ENCODE measurements at places on chromosomes 12 and 14.

DNA sequence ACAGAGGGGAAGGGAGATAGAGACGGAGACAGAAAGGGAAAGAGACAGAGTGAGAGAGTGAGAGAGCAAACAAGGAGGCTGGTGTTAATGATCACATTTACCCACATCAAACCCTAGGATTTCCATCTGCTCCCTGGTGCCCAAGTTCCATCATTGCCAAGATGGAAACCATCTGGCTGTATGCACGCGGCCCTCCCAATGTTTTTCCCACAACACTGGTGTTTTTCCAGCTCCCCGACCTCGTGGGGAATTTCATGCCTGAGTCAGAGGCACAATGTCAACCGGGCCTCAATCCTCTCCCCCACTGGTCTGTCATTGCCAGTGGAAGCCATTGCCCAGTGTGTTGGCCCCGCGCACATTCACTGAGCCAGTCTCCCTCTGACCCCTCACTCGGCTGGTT lies 19.9 kb upstream of the BDKRB2 start:
- no peak for DNase-seq

DNA sequence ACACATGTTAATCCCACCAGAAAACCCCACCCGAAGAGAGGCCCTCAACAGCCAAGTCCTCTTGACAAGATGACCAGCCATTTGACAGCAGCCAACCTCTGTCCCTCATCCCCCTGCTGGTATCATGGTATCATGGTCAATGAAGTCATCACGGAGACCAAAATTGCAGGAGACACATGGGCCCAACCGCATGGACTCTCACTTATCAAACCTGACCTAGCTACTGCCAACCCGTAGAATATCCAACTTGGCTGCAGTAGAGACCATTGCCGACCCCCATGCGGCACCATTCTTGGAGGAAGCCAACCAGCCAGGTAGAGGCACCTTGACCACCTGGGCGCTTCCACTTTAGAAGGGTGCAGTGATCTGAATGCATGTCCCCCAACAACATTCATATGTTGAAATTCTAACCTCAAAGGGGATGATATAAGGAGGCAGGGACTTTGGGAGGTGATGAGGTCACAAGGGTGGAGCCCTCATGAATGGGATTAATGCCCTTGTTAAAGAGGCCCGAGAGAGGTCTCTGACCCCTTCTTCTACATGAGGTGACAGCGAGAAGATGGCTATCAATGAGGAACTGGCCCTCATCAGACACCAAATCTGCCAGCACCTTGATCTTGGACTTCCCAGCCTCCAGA lies 33.3 kb downstream of the DIO3 start:
- DNase-seq: no peak

DNA sequence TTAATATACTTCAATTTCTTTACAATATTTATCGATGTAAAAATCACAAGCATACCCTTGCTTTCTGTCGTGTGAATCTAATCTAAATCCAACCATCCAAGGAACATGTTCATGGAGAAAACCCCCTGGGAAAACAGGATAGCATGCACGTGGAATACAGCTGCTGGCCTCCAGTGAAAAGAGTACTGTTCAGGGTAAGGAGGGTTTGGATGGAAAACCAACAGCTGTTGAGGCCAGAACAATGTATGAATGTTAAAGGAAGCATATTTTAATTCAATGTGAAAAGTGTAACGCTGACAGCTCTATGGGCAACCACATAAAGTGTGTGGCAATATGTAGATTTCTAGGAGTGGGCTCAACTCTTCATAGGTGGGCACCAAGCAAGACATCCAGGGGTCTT lies 344.0 kb downstream of the TMEM132D start:
- no peak for DNase-seq

DNA sequence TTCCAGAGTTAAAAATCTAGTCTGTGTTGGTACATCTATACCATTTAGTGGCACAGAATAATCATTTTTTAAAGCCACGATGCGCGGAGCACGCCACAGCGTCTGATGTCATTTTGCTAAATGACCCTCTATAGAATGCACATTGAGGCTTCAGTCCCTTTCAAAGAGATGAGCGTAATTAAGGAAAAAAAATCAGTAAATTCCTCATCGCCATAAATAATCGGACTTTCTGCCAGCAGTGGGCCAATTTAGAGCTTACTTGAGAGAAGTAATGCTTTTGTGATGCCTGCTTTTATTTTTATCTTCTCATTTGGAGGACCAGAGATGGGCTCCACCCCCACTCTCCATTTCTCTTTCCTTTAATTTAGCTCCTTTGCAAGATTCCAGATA lies 4.0 kb downstream of the ASCL1 start:
- DNase-seq: no peak

DNA sequence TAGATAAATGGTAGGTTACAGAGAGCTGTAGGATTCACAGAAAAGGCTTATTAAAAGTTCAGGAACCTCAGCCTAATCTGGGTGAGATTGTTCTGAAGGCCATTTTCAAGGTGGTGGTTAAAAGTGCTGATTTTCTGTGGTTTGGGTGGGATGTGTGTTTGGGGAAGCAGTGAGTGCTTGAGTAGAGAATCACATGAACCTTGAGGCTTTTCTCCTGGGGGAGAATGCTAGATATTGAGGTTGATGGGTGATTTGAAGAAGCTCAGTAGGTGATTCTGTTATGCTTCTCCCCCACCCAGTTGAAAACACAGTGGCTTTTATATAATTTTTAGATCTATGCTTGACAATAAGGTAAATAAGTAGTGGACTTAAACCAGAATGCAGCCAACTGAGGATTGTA lies 420.9 kb downstream of the PCNX1 start:
- DNase-seq: no peak

DNA sequence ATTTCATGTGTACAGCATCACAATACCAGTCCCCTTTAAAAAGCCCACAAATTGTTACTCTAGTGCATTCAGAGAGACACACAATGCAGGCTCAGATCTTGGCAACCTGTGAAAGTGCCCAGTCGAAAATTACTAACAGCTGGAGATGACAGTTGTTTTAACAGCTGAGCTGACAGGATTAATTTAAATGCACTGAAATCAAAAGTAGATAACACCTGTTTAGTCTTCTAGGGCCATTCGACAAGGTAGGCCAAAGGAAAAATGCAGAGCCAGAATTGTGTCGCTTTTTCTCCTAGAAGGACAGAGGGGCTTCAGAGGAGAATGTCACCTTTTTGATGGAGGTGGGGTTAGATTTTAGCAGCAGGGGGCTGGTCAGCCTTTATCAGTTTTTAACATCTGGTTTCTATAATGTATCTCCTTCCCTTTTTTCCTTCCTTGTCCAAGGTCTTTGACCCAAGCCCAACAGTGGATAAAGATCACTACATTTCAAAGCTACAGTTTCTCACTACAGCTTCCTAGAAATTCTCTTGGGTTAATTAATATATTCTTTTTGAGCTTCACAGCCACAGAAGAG lies 139.1 kb downstream of the SOX5 start:
- DNase-seq: no peak

DNA sequence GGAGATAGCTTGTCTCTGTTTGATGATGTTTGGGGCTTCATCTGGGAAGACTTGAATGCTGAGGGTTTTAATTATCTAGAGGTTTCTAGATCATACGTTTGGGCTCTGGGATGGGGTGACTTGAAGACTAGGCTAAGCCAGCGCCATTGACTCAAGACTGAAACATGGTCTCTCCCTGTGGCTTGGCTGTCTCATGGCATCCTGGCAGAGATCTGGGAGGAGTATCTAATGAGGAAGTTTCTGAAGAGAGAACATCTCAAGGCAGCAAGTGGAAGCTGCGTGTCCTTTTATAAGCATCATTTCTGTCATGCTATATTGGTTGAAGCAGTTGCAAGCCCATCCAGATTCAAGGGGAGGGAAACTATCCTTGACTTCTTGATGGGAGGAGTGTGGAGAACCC lies 104.8 kb downstream of the UNC79 start:
- DNase-seq: no peak

DNA sequence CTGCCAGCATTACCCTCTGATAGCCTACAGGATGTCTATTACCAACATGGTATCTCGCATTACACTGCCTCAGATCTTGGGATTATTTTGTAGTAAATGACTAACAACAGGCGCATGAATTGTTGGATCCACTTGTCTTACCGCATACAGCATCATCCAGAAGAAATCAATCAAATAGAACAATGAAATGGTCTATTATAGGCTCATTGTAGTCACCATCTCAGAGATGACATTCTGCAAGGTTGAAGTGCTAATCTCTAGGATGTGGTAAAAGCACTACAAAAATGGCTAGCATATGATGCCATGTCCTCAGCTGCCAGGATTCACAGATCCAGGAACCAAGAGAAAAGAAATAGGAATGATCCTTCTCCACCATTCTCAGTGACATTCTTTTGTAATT lies 52.0 kb downstream of the WASHC3 start:
- DNase-seq: no peak

DNA sequence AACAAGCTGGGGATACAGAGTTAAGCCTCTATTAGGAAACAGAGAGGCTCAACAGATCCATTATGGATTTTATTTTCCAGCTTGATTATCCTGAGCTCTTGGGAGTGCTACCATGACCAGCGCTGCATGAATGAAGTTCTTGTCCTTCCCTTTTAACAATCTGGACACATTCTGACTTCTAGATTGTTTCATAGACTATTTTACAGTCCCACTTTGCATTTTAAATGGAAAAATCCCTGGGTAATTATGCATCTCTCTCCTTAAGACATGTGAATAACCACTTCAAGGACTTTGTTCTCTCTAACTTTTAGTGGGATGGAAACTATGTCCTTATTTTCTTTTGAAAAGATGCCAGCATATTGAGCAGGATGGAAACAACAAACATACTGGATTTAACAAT lies 2.0 kb downstream of the CCDC198 start:
- no peak for DNase-seq

DNA sequence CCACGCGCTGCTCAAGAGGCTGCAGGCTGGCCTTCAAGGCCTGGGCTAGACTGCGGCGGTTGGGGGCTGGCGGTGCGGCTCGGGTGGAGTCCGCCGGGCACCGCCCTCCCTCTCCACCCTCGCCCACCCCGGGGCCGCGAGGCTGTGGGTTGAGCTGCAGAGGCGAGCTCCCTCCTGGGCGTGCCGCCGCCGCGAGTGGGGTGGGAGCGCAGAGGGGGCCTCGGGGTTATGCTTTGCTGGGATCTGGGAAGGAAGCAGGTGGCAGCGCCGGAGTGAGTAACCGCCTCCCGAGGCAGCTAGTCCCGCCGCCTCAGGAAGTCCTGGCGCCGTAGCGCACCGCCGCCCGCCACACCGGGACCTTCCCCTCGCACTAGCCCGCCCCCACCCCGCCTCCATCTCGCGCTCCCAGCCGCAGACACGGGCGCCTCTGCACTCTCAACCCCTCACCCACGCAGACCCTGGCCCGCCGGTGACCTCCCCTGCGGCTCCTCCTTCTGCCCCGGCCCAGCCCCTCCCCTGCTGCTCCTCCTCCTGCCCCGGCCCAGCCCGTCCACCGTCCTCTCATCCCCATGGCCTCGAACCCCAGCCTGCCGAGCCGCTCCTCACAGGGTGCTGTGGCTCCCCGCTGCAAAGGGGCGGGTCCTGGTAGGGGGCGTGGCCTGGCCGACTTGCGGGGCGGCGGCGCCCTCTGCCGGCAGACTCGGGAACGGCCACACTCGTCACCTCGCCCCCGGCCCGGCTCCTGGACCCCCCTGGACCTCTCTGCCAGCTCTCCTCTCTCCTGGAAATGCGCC lies 16.6 kb downstream of the TAMALIN start:
- peak; percentile 85 for DNase-seq

GRCh38 chr14:81211844-81212243 lies 8.9 kb downstream of the GTF2A1 start:
- DNase-seq: peak; percentile 10

DNA sequence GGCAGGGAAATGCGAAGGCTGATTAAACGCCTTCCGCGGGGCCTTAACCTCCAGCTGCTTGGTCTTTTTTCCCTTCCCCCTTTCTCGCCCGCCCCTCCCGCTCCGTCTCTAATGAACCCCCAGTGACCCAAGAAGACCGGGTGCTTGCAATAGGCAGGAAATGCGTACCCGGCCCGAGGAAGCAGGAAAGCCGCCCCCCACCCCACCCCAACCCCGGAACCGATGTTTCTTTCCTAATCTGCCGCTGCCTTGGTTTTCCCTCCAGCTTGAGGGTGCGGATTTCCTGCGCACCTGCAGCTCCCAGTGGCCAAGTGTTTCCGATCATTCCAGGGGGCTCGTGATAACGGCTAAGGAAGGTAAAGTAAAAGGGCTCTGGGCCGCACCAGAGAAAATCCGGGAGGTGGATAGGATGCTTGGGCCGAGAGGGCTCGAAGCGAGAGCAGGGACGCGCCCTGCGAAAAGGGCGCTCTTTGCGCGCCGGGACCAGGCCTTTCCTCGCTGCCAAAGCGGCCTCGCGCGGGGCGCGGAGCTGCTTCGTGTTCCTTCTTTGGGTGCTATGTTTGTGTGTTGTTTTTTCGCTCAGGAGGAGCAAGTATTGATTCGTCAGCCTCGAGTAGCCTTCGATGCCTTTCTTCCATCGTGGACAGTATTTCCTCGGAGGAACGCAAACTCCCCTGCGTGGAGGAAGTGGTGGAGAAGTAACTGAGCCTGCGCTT lies 983 bp downstream of the MYF6 start:
- no peak for DNase-seq

GRCh38 chr14:60655119-60655897 lies 6.0 kb upstream of the SIX1 start:
- no peak for DNase-seq

DNA sequence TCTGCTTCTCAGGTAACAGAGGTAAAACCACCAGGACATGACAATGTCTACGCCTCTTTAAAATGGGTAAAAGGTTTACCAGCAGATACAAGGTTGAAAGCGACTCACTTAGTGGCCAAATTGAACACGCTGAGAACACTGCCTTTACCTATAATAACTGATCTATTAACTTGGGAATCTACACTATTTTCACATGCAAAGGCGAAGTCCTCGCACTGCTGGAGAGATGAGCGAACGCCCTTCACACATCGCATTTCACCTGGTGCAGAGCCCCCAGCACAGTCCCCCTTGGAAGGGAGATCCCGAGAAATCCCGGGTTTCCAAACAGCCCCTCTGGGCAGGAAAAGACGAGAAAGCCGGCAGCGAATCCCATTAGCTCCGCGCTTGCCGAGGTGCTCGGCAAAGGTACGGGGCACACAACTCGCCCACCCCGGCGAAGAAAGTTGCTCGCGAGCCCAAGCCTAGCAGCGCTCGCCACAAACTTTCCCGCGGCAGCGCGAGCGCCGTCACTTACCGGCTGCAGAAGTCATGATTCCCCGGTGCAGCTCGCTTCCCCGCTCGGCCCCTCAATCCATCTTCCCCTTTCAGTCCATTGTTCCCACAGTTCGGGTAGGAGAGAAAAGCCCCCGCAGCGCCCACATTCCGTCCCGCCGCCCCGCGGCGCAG lies 423 bp downstream of the FGD6 start:
- no peak for DNase-seq

GRCh38 chr12:66978802-66979201 lies 290.4 kb upstream of the CAND1 start:
- no peak for DNase-seq

- DNase-seq: no peak
Observed at GRCh38 chr12:26122061-26122680, 2.7 kb downstream of the BHLHE41 start.

GRCh38 chr12:131454418-131455217 lies 256.3 kb upstream of the SFSWAP start:
- DNase-seq: no peak

All from stimulated activated CD4-positive, alpha-beta T cell treated with anti-CD3 and anti-CD28 coated beads, Interleukin-2, amount 100 ng/mL, for 4 hours (primary cell).